ENCODE measurements at places on chromosomes 3 and 15.

GRCh38 chr3:112653881-112654300 lies 12.9 kb upstream of the CCDC80 start:
- no peak for DNase-seq

DNA sequence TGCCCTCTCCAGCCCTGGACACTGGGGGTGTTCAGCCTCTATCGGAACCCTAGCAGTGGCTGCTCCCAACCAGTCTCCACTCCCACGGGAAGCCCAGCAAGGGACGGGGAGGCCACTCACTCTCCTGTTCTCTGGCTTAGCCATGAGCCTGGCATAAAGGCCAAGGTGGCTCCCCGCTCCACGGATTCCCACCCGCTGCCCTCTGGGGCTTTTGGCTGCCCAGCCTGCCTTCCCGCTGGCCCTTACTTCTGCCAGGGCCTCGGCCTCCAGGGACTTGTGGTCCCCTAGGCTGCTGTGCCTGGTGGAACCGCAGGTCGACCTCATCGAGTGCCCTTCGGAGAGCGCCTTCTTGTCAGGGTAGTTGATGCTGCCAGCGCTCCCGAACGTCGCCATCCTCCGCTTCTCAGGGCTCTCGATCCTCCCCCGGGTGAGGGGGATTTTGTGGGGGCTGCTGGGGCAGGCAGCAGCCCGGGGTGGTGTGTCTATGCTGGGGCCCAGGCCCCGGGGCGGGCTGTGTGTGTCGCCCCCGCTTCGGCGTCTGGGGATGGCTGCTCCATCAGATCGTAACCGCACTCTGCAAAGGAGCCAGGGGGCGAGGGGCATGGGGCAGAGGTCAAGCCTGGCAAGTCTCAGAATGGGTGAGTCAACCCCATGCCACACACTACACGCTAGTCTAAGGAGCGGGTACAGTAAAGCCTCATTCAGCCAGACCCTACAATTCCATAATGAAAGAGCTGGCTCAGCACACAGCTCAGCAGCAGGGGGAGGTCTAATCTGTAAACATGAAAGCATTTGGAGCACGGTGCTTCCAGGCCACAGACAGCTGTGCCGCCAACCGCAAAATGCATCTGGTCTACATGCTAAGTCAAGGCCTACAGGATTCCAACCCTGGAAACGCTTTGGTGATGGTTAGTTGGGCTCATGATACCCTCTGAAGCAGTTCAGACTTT lies 27.3 kb upstream of the RAD18 start:
- no peak for DNase-seq

DNA sequence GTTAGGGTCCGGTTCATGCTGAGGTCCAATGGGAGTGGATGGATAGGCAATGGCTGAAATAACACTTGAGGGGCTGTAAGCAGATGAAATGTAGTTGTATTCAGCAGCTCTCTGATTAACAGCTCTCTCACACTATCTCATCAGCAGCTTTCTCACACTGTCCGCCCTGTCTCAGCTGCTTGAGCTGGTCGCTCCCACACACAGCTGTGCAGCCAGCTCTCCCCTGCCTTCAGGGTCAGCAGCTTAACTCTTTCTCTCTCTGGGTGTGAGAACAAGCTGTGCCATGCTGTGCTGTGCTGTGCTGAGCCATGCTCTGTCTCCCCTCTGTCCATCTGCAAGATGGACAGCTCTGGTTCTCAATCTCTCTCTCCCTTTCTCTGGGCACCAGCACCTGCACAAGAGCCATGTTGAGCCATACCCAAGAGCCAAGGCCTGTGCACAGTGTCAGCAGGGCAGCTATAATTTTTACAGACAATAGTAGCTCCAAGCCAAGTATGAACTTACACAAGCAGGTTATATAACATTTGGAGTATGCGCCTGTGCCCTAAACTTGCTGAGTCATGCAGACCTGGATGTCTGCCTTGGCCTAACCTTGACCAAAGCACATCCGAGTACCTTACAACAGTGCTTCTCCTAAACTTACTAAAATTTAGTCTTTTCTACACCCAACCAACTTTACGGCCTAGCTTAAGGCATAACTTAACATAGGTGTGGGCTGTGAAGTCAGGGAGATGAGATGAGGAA lies 291.3 kb upstream of the TRIM42 start:
- no peak for DNase-seq

- peak; percentile 33 for DNase-seq
Observed at GRCh38 chr3:13878281-13879101, 1.4 kb downstream of the WNT7A start.

DNA sequence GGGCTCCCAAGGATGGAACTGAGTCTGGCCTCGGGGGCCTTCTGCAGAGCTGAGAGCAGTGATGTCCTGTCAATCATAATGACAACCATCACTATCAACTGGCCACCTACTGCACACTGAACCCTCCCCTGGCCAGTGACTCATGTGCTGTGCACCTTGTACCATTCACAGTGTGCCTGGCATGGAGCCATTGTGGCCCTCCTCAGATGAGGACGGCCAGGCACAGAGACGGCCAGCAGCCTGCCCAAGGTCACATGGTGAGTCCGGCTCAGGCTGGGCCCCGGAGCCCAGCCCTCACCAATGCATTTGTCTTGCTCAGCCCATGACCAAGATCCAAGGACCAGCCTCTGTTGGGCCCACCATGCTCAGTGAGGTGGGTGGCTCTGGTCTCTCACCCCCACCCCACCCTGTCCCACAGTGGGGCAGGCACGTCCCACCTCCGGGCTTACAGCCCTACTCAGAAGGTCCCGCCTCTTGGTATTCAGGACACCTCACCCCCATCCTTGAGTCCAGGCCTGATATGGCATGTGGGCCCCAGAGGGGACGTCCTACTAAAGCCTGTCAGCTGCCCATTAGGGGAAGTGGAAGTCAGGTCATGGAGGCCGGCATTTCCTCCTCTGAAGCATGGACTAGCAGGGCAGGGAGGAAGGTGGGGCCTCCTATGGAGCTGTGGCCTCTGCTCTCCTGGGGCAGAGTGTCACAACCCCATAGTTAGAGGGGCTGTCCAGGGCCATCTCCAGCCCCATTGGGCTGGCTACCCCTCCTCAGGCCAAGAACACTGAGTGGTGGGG lies 35.9 kb upstream of the TMEM115 start:
- no peak for DNase-seq

- DNase-seq: no peak
Observed at GRCh38 chr15:59555696-59556095, 55.9 kb upstream of the GCNT3 start.

DNA sequence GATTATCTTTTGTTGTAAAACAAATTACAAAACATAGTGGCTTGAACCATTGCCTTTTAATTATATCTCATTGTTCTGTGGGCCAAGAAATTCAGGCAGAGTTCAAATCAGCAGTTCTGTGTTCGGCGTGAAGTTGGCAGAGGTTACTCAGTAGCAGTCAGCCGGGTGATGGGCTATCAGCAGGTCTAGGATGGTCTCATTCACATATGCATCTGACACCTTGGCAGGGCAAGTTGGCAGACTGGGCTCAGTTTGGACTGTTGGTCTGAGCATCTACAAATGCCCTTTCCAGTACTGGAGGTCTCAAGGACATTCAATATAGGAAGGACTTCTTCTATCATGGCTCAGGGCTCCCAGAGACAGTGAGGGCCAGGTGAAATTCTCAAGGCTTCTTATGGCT lies 51.2 kb upstream of the ITGA11 start:
- DNase-seq: no peak

- DNase-seq: no peak
Observed at GRCh38 chr15:22851513-22851912, 13.0 kb downstream of the NIPA2 start.

DNA sequence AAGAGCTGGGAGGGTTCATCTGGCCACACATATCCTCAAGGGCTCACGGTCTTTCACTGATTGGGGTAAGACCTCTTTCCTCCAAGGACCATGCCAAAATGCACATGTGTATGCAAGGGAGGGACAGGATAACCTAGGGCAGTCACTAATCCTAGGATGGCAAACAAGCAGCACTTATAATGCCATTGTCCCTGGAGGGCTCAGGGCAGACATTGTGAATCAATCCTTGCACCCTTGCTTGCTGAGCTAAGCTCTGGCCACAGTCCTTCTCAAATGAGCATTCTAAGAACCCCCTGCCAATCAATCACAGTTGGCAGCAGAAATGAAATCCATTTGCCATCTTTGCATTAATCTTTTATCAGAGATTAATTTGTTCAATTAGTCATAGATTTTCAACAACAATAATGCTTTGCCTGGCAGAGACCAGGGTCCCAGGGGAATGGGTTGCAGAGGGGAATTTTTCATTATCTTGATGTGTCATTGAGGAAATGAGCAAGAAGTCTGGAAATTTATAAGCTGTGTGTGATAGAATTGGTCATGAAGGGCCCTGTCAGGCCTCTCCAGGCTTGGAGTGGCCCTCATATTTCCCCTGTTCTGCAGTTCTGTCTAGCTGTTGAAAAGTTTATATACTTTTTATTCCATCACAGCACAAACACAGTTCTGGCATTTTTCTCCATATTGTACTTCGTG lies 57.2 kb upstream of the KY start:
- no peak for DNase-seq

- no peak for DNase-seq
Observed at GRCh38 chr15:92409521-92409920, 15.8 kb downstream of the ST8SIA2 start.

DNA sequence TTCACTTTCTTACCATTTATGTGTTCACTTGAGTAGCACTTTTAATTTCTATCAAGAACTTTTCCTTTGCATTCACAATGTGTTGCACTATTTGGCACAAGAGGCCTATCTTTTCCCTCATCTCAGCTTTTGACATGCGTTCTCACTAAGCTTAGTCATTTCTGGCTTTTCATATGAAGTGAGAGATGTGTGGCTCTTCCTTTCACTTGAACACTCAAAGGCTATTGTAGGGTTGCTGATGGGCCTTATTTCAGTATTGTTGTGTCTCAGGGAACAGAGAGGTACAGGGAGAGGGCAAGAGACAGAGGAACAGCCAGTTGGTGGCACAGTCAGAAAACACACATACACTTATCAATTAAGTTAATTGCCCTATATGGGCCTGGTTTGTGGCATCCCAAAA lies 127.4 kb upstream of the MLF1 start:
- no peak for DNase-seq

DNA sequence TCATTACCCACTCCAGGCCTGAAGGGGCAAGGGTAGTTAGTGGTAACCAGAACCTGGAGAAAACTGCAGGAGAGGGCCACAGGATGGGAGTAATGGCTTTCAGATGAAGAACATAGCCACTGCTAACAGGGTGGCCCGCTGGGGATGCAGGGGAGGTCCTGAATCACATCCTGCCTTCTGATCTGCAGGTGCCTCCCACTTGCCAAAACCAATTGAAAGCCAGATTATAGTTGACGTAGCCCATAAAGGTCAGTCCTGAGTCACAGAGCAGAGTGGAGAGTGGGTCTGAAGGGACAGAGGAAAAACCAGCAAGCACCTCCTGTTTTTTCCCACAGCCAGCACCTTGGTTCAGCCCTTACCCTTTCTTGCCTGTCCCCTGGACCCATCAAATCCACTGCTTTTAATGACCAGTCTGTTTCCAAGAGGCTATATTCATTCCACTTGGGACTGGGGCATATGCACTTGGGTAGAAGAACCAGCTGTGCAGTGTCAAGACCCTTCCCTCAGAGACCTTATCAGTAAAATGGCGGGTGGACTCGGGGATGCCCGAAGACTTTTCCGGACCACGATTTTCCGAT lies 646 bp upstream of the SLC35G2 start:
- peak; percentile 4 for DNase-seq

GRCh38 chr15:40793216-40793989 lies 13.5 kb upstream of the ZFYVE19 start:
- DNase-seq: no peak

DNA sequence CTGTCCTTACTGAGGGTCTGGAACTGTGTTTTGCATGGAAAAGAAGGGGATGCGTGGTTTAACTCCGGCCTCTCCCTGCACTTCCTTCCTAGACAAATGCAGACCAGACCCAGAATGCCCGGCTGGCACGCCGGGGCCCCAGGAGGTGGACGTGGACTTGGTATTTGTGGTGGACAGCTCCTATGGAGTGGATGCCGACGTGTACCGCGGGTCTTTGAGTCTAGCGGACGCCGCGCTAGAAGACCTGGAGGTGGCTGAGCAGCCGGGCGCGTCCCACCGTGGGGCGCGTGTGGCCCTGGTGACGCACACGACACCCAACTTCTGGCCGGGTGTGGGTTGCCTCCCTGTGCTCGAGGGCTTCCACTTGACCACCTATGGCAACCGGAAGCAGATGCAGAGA lies 81.8 kb upstream of the COL6A5 start:
- no peak for DNase-seq

GRCh38 chr15:83299462-83299861 lies 15.0 kb upstream of the BNC1 start:
- DNase-seq: no peak

DNA sequence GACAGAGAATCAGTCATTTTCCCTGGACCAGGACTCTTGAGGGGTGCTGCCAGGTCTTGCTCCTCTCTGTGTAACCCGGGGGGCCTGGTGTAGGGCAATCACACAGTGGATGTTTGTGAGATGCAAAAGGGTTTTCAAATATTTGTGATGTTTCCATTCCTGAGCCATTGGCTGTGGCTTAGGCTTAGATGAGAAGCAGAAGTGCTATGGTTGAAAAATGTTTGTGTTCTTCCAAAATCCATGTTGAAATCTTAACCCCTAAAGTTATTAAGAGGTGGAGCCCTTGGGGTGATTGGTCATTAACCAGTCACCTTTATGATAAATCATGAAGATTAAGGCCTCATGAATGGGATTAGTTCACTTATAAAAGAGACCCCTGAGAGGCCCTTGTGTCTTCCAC lies 36.5 kb downstream of the CORO2B start:
- DNase-seq: no peak

DNA sequence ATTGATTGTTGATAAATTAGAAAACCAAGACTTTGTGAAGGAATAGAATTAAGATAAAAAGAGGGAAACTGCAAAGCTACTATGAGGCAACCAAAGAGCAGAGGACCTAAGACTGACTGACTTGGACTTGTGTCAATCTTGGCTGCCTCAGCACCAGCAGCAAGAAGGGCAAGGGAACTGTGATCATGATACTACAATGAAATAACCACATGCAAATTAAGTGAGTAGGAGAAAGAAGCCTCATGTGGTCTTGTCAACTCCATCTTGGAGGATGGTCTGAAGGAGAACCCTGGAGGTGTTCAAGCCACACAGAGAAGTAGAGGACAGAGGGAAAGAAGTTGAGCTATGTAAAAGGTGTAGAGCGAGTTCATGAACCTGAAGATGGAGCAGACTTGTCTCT lies 47.3 kb upstream of the THRB start:
- DNase-seq: no peak

All from endothelial cell (in vitro differentiated cells).